ENCODE measurements at places on chromosomes 1 and 21.

DNA sequence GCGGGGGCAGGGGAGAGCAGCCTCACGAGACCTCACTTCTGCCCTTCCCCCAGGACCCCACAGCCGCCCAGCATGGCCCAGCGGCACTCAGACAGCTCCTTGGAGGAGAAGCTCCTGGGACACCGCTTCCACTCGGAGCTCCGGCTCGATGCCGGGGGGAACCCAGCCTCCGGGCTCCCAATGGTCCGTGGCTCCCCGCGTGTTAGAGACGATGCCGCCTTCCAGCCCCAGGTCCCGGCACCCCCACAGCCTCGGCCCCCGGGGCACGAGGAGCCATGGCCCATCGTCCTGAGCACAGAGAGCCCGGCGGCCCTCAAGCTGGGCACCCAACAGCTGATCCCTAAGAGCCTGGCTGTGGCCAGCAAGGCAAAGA, 8.5 kb downstream of the ARHGEF16 start:
- no peak for DNase-seq

GRCh38 chr1:236619398-236619797, 15.1 kb upstream of the HEATR1 start:
- DNase-seq, result no peak

DNA sequence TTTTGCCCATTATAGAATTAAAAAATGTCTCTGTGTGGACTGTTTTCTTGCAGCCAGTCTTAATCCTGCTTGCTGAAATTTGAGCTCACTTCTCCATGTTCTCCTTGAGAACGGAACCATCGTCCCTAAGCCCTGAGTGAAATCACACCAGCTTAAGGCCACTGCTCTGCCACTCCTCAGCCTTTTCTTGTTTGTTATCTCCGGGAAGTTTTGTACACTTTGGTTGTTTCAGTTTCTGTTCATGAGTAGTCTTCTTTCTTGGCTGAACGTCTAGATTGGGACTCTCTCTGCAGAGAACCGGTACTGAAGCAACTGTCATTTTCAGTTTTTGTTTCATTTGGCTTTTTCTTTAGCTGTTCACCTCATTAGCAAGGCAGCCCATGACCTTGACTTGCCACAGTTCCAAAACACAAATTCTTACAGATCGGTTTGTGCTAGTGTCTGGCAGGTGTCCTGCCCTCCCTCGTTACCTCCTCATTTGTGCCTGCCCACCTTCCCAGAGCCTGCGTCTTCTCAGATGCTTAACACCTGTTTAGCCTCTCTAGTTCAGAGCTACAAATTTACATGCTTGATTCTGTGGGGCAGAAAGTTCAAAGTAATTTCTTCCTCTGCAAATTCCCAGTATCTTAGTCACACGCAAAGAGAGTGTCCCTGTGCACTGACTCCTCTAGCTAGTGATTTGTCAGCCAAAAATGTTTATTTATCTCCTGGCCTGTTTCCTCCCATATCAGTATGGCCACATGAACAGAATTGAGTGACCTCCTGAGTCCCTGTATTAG, 12.4 kb downstream of the PSEN2 start:
- DNase-seq, result peak; percentile 60

- DNase-seq, result no peak
Measured at GRCh38 chr1:221234791-221235190, 355.5 kb downstream of the HLX start.

GRCh38 chr1:83766241-83766691, 232.7 kb downstream of the TTLL7 start:
- DNase-seq, result no peak

DNA sequence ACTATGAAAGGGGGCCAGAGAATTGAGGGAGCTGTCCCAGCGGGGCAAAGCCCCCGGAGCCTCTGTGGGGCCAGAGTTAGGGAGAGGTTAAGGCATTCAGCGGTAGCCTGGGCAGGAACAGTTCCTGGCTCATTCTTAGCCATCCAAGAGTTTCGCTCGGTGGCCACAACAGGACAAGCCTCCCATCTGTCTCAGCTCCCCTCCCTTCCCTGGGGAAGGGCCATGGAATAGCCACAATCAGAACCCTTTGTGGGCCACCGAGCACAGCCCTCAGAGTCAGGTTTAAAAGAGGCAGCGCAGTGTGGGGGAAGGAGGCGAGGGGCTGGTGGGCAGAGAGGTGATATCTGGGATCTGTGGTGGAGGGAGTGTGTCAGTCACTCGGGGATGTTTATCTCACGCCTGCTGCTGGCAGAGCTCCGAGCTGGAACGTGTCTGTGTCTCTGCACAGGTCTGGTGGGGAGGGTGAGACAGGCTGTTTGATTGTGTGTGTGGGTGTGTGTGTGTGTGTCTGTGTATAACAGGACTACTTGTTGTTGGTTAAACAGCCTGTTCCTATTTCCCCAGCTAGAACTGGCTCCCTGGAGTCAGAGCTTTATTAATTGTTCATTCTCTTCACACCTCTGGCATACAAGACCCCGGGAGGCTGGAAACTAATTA, 49.6 kb upstream of the GOLT1A start:
- no peak for DNase-seq

GRCh38 chr1:181601186-181601950, 118.1 kb downstream of the CACNA1E start:
- DNase-seq, result no peak

DNA sequence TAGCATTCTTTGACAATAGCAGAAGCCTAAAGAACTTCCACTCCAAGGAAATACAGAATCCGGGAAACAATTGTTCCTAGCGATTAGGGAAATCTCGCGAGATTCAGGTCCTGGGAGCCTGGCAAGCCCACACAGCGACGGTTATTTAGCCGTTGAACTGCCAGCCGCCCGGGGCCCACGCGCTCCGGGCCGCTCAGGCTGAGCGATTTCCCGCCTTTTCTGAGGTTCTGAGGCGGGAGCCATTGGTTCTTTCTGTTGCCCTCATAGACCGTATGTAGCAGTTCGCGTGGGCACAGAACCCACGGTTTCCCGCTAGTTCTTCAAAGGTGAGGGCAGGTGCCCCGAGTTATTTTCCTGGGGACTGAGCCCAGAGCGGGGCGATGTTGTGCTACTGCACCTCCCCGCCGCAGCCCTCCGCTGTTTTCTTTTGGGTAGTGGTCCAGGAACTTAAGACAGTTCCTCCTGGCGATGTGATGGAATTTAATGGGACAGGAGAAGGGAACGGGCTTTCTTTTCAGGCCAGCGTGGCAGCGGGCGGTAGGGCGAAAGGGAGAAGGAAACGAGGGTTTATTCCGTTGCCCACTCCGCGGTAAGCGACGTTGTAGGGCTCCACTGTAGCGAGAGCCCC, at the start of gene SYCP1:
SYCP1 (plus strand) TSS at position 171 of the 628 bp plus-strand sequence. CDS start 602 bp downstream, outside the sequence.
- no peak for DNase-seq

- no peak for DNase-seq
Measured at GRCh38 chr1:45196863-45197262, 9.5 kb downstream of the ZSWIM5 start.

DNA sequence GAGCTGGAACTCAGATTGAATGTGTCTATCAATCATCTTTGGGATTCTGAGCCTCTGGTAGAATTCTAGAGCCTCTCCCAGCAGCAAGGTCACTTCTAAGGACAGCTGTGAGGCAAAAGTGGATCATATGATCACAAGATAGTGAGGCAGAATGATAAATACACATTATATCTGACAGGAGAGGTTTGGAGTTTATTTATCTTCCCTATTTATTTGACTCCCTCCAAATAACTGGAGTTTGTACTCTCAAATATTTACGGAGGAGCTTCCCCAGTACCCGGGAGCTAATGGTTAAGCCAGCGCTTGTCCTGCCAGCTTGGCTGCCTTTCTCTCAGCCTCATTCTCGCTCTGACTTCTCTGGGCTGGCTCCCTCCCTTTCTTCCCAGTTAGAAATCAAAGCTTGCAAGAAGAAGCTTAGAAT, 2.3 kb downstream of the HMGCS2 start:
- no peak for DNase-seq

- DNase-seq, result no peak
Measured at GRCh38 chr1:19310720-19311502, 1.0 kb downstream of the AKR7A2 start.

DNA sequence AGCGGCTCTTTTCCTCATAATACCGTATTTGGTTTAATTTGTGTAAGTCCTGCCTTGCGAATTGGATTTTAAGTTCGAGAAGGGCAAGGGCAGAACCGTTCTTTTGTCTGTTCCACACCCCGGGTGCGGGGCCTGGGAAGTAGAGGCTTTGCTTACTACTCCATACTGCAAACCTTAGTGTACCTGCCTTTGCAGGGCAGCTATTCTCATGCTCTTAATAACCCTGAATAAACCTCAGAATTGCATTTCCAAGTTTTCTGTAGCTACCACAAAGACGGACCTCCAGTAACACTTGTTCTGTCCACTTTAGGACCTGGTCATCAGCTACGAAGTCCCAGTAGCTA, 657 bp upstream of the HNRNPU start:
- no peak for DNase-seq

DNA sequence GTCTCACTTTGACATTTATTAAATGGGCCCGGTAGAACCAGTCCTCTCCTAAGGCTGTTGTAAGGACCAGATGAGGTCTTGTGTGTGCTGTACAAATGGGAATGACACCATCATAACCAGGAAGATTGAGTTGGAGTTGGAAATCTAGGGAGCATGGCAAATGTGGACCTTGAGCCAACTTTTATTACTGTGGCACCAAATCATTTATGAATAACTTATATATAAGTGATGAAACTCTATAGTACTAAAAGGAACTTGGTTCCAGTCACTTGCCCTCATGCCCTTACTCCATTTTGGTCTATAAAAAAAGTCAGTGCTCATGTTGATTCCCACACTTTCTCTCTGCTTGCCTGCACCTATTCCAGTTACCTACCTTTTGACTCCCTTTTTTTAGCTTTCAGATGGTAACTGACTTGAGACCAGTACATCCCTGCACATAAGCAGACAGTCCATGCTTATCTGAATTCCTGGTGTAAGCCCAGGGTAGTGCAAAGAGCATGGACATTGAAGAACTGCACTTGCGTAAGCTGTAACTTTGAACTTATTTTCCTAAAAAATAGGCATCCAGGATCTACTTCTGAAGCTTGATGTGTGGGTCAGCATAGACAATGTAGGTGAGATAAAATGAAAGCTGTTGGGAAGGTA, 210.6 kb downstream of the PBX1 start:
- no peak for DNase-seq

GRCh38 chr1:197063212-197063611, 3.8 kb downstream of the F13B start:
- no peak for DNase-seq

DNA sequence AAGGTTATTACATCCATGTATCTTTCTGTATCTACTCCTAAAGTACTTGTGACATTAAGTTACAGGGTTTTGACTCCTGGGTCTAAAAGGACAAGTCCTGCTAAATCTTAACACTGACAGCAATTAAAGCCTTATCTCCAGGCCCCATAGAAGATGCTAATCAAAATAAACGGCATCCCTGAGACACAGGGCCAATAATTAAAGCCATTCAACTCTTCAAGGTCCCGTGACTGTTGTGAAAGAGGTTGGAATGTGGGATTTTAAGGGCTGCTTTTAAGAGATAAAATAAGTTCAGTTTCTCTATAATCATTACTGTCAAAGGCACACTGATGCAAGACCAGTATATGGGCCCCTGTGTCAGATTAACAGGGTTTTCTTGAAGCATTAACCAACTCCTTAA, 8.3 kb downstream of the DNAI4 start:
- DNase-seq, result no peak

- DNase-seq, result no peak
Measured at GRCh38 chr1:28934676-28935075, 20.3 kb downstream of the EPB41 start.

All from GM12891 (cell line).